ENCODE measurements at places on chromosomes 1 and 21.

DNA sequence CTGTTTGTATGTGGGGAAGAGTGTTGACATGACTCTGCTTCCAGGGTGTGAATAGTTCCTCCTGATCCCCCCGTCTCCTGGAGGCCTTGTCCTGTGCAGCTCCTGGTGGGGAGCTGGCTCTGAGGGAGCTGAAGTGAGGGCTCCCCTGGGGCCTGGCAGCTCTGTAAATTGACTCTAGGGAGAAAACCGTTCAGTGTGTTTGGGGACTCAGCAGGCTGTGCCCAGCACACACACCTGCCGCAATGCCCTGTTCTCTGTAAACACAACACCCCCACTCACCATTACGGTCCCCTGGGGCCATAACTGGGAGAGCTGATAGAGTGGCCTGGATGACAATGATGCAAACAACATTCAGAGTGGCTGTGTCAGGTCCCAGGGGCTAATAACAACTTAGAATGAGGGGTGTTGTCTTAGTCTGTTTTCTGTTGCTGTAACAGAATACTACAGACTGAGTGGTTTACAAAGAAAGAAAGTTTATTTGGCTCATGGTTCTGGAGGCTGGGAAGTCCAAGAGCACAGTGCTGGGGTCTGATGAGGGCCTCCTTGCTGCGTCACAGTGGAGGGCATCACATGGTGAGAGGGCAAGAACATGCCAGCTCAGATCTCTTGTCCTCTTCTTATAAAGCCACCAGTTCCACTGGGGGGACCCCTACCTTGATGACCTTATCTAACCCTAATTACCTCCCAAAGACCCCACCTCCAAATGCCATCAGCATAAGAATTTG, 15.3 kb downstream of the ADORA1 start:
- no peak for DNase-seq

DNA sequence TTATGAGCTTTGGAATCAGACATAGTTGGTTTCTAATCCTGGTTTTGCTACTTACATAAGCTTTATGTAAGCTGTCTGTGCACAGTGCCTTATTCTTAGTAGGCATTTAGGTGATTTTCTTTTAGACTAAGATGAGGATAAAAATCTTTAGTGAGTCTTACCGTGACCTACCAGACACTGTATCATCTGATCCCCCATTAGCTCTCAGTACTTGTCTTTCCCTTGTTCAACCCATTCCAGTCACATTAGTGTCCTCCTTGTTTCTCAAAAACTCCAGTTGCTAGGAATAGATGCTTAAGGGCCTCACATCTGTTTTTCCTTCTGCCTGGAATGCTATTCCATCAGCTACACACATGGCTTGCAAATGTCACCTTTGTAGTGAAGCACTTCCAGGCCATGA, 18.8 kb downstream of the PPP1R12B start:
- no peak for DNase-seq

DNA sequence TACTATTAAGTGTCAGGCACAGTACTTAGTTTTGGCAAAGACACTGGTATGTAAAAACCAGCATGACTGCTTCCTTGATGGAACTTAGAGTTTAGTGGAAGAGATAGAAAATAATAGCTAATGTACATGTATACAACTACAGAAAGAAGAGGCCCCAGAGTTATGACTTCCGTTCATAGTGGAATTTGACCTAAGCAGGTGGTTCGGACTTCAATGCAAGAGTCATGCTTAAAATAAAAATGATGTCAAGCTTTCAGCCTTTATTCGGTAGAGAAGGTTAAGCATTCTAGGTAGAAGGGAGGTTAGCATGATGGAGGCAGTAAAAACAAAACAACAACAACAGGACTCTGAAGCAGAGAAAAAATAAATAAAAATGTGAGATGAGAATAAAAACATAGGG, 165.9 kb downstream of the KCNT2 start:
- DNase-seq, result no peak

DNA sequence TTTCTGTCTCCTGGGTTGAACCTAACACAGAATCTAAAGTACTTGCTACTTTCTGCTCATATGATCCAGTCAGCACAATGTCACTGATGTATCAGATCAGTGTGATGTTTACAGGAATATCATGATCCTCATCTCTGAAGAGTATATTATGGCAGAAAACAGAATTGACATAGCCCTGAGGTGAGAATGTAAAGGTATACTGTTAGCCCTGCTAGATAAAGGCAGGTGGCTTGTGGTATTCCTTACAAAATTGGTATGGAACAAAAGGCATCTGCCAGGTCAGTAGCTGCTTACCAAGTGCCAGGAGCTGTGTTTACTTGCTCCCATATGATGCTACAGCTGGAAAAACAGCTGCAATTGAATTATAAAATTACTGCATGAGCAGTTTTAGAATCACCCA, 30.5 kb downstream of the AADACL4 start:
- DNase-seq, result no peak

GRCh38 chr1:178609015-178609414, 96.1 kb downstream of the TEX35 start:
- no peak for DNase-seq

DNA sequence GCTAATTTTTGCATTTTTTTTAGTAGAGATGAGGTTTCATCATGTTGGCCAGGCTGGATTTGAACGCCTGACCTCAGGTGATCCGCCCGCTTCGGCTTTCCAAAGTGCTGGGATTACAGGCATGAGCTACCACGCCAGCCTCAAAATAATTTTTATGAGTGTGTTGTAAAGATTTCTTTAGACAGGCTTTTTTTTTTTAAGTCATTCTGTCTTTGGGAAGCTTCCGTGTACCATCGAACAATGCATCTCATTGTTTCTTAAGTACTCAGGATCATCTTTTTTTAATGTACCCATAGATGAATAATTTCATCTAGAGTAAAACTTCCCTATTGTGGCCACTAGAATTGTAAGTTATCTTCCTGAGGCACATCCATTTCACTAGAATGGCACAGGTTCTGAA, 19.6 kb upstream of the SDC3 start:
- DNase-seq, result no peak

DNA sequence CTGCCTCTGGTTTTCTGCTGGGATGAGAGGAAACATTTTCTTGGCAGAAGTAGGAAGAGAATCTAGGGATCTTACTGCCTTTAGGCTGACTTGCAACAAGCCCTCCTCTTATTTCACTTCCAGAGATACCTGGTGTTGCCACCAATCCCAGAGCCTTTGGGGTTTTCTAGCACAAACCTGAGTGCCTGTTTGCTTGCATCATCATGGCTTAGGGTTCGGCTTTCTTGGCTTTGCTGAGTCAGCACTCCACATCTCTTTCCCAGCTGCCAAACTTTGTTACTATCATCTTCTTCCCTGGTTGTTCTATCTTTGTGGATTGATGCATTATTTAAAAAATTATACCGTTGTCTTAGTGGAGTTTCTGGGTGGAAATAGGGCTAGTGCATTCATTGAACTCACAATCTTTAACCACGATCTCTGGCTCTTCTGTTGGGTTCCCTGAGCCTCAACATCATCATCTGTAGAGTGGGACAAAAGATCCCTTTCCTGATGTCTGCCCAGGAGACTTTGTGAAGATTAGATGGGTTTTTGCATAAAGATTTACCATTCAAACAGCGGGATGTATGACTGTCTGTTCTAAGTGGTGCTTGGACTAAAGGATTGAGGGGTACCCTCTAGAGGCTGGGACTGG, 76.6 kb upstream of the SELENON start:
- DNase-seq, result no peak

DNA sequence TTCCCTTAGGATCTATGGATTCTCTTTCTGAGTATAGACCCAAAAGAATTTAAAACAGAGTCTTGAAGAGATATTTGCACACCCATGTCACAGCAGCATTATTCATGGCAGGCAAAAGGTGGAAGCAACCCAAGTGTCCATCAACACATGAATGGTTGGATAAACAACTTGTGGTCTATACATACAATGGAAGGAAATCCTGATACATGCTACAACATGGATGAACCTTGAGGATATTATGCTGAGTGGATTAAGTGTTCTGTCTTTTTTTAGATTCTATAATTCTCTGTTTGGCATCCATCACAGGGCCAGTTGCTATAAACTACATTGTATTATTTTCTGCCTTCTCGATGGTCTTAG, 39.8 kb downstream of the PTPN14 start:
- DNase-seq, result no peak

GRCh38 chr1:163071405-163072255, 2.5 kb downstream of the RGS4 start:
- DNase-seq, result peak; percentile 34

- peak; percentile 55 for DNase-seq
Measured at GRCh38 chr1:19811206-19811851, 3.8 kb downstream of the RNF186 start.

- no peak for DNase-seq
Measured at GRCh38 chr1:203317429-203318228, 12.3 kb downstream of the BTG2 start.

- DNase-seq, result no peak
Measured at GRCh38 chr1:5748286-5749225, 243.7 kb downstream of the NPHP4 start.

DNA sequence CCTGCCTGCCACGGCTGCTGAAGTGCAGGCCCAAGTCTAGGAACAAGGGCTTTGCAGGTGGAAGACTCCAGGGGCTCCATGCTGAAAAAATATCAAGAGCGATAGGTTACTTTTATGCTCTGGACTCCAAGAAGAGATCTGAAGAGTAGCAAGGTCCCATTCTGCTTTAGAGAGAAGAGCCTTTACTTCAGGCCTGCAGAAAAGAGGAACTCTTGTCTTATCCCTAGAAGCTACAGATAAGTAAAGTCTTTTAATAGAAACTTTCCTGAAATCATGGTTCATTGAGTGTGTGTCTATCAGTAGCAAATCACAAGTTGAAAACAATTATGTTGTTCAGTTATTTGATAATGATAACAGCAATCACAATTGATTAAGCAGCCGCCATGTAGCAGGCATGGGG, 113.3 kb downstream of the TNR start:
- no peak for DNase-seq
